Activated T-helper 9 cell treated with anti-CD3 and anti-CD28 coated beads, Interleukin-2, amount 50 U/mL, for 16 hours (primary cell): ENCODE measurements at places on chromosomes 5 and 9.

- no peak for DNase-seq
Observed at GRCh38 chr9:78575771-78576170, 278.8 kb downstream of the PSAT1 start.

- DNase-seq: no peak
Observed at GRCh38 chr5:88792144-88792840, 90.7 kb downstream of the MEF2C start.

DNA sequence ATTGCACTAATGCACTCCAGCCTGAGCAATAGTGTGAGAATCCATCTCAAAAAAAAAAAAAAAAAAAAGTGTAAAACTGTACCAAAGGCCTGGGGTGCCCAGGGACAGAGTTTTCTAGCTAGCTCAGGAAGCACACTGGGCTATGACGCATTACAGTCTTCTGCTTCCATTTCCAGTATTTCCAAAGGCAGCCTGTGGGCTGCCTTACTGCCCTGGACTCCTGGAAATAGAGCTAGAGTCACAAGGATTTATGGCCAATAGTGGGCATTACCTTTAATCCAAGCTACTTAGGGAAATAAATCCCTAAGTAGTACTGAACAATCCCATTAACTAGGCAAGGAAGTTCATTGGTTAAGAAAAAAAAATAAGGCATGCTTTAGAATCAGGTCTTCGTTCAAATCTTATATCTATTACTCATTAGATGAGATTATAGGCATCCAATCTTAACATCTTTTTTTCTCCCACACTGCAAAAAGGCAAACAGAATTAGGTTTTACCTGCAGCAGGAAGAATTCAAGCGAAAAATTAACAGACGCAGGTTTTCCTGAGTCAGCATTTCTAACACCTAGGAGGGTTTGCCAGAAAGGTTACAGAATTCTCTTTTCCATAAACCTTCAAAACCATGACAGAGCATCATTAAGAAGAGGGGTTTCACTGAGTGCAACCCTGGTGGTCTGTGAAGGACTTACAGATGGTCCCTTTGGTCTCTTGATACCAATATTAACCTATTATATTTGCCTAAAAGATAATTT lies 85.6 kb upstream of the CCDC112 start:
- no peak for DNase-seq

DNA sequence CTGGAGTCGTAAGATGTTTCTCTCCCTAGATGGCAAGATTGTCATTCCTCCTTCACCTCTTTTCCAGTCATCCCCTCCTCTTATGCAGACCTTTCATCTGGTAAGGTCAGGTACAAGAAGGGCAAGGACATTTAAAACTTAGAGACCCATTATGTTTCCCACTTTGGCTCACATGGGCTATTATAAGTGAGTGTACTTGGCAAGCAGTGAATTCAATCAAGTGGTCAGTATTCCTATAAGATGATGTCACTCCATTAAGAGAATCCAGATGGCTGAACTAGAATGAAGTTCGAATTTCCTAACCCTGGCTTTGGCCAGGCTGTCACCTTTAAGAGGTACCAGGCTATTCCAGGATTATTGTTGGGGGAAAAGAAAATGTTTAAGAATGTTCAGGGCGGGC lies 32.2 kb downstream of the ZNF131 start:
- no peak for DNase-seq

- no peak for DNase-seq
Observed at GRCh38 chr9:92724528-92725265, 39.9 kb downstream of the BICD2 start.

- no peak for DNase-seq
Observed at GRCh38 chr5:122145906-122146305, 16.6 kb downstream of the ZNF474 start.

- DNase-seq: no peak
Observed at GRCh38 chr5:126808521-126808988, 31.6 kb downstream of the LMNB1 start.

- peak; percentile 26 for DNase-seq
Observed at GRCh38 chr9:72524820-72525540, 3.6 kb downstream of the TMC1 start.

GRCh38 chr5:170112876-170113521 lies 7.3 kb downstream of the FOXI1 start:
- DNase-seq: no peak

- DNase-seq: no peak
Observed at GRCh38 chr5:111248571-111248970, 24.4 kb downstream of the CAMK4 start.

GRCh38 chr5:180083529-180084060 lies 12.0 kb upstream of the RNF130 start:
- DNase-seq: no peak

DNA sequence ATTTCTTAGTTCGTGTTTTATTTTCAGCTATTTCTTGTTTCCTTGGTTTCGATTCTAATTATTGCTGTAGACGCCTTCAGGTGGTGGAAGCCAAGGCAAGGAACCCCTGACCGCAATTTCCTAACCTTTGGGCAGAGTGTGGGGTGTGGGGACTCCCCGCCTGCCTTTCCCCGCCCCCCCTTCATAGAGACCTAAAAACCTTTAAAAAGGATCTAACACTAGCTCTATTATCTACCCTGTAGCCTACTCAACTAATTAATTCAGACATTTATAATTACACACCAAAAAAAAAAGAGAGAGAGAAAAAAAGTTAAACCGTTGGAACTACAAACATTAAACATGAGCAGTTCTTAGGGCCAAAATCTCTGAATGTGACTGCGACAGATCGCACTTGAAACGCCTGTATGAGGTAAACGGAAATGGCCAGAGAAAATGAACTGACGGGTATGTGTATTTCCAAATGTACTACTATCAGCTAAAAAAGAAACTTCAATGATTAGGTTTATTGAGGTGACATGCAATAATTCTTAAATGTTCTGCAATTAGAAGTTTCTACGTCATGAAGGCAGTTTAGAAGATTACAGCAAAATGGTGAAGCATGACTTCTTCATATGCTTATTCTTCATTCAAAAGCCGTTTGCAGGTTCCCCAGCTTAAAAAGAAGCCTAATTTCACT lies 19.0 kb upstream of the FER start:
- peak; percentile 43 for DNase-seq

DNA sequence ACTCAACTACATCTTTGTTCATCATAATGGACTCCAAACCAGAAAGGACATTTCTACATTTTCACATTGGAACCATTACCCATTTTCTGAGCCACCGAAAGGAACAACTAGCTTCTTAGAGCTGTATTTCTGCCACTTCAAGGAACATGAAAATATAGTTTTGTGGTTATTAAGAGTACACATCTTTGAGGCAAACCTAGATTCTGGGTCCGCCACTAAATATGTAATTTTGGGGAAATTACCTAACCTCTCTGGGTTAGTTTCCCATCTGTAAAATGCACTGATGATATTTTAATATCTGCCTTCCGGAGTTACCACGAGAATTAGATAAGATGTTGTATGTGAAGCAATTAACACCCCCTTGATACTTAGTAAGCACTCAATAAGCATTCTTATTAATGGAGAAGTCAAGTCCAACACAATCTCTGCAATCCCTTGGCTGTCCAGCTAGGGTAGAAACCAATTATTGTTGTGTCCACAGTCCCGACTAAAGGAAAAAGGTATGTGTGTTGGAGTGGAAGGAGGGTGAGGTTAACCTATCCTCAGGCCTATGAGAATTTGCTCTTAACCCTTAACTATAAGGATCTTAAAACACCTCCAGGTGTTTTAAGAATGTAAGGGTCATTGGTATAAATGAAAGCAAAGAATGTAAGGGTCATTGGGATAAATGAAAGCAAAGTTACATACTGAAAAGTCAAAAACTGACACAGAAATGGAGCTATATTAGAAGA lies 94.0 kb upstream of the PTGER4 start:
- no peak for DNase-seq

- DNase-seq: no peak
Observed at GRCh38 chr5:106185661-106186081, 1485.1 kb downstream of the EFNA5 start.

DNA sequence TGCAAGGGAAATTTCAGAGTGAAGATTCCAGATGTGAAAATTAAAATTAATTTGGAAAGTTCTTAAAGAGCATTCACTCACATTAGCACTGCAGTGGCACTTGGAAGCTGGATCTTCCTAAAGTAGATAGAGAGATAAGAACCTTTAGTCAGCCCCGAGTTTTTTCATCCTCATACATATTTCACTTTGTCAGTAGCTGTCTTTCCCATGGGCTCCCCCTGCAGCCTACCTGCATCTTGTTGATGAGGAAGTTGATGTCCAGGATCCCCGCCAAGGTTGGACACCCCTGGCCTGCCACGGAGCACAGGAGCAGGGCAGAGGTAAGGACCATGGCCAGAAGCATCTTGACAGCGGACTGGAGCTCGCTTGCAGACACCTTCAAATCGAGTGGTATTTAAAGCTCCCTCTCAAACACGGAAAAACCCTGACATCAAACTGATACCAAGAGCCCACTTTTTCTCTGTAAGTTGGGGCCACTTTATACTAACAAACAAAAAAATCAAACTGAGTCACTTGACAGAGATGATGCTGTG lies at the start of gene IL9:
IL9 (minus strand) TSS at position 368 of the 533 bp plus-strand sequence; CDS start at position 343, 25 bp downstream.
- DNase-seq: no peak

DNA sequence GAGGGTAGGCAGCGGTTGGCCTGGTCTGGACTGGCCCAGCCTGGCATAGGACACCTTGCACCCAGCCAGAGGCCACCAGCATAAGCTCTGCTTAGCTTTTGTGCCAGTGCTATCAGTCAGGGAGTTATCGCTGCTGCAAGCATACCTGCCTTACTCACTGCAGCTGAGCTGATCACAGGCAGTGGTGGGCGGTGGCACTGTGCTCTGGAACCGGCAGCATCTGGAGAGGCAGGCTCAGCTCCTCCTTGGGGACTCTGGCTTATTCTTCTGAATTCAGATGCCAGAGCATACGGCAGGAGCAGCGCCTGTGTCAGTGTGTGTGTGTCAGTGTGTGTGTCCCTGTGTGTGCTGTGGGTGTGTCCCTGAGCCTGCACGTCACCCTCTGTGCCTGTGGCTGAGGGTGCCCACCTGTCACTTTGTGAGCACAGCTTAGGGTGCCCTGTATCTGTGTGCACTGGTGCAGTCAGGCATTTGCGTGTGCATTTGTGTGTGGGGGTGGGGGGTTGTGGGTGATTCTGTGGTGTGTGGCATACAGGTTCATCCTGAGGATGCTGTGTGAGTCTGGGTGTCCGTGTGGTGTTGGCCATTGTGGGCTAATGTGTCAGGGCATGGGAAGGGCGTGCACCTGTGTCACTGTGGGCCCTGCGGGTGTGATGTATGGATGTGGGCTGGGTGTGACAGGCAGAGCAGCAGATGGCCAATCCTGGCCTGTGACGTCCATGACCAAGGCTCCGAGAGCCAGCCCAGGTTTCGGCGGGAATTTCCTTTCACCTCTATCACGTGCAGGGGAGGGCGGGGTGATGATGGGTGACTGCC lies 23.5 kb downstream of the LMX1B start:
- no peak for DNase-seq

DNA sequence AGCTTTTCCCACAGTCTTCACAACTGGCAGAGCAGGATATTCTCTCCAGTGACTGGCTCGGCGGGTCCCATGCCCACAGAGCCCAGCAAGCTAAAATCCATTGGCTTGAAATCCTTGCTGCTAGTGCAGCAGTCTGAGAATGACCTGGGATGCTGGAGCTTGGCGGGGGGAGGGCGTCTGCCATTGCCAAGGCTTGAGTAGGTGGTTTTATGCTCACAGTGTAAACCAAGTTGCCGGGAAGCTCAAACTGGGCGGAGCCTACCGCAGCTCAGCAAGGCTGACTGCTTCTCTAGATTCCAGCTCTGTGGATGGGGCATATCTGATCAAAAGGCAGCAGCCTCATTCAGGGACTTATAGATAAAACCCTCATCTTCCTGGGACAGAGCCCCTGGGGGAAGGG lies 194.1 kb downstream of the CCDC171 start:
- DNase-seq: no peak

- no peak for DNase-seq
Observed at GRCh38 chr5:88140396-88140855, 128.2 kb downstream of the TMEM161B start.

GRCh38 chr5:180990882-180991242 lies 2.2 kb downstream of the BTNL3 start:
- DNase-seq: no peak

GRCh38 chr9:131361202-131361833 lies 32.6 kb upstream of the PRRC2B start:
- DNase-seq: no peak

DNA sequence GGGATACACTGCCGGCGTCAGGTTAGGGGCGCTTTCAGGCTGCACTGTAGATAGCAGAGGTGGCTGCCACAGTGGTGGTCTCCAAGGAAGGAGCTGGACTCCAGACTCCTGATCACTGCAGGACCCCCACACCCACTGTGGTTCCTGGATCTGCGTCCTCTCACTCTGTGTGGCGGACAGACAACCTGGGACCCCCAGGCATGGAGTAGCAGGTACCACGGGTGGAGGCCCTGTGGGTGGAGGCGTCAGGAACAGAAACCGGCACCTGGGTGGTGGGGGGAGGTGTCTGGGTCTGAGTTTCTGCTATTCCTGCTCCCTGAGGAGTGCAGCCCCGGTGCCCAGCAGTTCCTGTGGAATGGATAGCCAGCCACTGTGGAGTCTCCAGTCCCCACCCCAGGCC lies 75.1 kb upstream of the PCAT7 start:
- DNase-seq: no peak
